ENCODE measurements at places on chromosomes 2 and 18.

- DNase-seq: no peak
Observed at GRCh38 chr2:240467659-240468302, 32.3 kb downstream of the GPC1 start.

- DNase-seq: no peak
Observed at GRCh38 chr2:48905696-48906095, 150.2 kb upstream of the LHCGR start.

GRCh38 chr2:207635468-207636200, 10.4 kb upstream of the METTL21A start:
- no peak for DNase-seq

DNA sequence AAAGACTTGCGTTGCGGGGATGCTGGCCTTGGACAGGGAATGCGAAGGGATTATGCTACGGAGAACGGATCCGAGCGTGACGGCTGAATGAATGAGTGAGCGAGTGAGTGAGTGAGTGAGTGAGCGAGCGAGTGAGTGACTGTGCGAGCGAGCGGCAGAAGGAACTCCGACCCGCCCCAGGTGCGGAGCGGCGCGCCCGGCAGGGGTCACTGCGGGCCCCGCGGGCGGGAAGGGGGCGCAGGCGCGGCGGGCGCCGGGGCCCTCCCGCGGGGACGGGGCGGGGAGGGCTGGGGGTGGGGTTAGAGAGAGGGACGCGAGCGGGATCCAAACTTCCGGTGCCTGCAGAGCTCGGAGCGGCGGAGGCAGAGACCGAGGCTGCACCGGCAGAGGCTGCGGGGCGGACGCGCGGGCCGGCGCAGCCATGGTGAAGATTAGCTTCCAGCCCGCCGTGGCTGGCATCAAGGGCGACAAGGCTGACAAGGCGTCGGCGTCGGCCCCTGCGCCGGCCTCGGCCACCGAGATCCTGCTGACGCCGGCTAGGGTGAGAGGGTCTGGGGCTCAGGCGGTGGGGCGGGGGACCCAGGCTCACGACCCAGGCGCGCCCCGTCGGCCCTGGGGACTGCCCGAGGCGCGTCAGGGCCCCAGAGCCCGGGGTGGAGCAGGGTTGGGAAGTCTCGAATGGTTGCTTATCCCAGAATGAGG, at the start of gene ITM2C:
Gene ITM2C, plus strand, starts transcription at position 338 of the 702 bp plus-strand sequence. Its CDS starts 84 bp downstream, at position 422.
- peak; percentile 71 for DNase-seq

DNA sequence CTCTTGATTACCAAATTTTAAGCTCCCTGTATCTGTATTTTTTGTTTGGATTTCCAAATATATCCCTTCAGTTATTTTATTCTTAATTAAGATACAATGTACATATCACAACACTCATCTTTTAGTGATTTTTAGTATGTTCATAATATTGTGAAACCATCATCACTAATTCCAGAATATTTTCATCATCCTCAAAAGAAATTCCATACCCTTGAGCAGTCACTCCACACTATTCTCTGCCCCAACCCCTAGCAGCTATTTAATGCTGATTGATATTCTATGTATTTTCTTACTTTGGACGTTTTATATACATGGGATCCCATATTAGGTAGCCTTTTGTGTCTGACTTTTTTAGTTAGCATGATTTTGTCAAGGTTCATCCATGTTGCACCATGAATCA, 127.4 kb upstream of the SLC8A1 start:
- no peak for DNase-seq

- no peak for DNase-seq
Observed at GRCh38 chr18:48589797-48590519, 51.1 kb downstream of the CTIF start.

DNA sequence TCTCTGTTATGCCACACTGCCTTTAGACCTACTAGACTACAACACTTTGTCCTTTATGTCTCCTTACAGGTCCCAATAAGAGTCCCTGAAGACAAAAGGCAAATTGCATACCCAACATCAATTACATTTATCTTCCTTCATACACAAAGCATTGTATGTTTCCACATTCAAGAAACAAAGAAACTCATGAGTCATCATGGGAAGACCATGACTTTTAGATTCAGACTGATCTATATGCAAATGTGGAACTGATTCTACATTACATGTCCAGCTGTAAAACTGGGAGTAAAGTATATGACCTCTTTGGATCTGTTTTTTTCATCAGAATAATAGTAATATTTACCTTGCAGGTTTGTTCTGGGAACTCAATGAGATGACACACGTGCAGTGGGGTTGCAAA, 25.2 kb upstream of the HNMT start:
- DNase-seq: no peak

DNA sequence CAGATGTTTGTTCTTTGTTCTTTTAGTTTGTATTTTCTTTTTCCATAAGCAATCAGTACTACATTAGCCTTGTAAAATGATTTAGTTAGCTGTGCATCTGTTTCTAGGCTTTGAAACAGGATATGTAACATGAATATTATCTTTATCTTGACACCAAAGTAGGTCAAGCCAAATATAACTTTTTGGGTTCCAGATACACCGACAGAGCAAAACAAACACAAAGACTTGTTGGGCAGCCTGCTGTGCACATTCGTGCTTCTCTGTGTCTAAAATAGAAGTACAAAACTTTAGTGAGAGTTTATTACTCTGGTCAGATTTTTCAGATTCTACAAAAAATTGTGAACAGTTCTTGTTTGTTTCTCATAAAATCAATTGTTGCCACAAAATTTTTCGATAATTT, 1059.3 kb upstream of the GYPC start:
- DNase-seq: no peak

GRCh38 chr2:21519821-21520220, 396.1 kb downstream of the TDRD15 start:
- DNase-seq: no peak

- DNase-seq: no peak
Observed at GRCh38 chr2:141929331-141930252, 201.2 kb downstream of the LRP1B start.

GRCh38 chr2:54551123-54551756, 95.1 kb downstream of the SPTBN1 start:
- DNase-seq: no peak

GRCh38 chr2:156585457-156585856, 149.3 kb downstream of the GPD2 start:
- no peak for DNase-seq

DNA sequence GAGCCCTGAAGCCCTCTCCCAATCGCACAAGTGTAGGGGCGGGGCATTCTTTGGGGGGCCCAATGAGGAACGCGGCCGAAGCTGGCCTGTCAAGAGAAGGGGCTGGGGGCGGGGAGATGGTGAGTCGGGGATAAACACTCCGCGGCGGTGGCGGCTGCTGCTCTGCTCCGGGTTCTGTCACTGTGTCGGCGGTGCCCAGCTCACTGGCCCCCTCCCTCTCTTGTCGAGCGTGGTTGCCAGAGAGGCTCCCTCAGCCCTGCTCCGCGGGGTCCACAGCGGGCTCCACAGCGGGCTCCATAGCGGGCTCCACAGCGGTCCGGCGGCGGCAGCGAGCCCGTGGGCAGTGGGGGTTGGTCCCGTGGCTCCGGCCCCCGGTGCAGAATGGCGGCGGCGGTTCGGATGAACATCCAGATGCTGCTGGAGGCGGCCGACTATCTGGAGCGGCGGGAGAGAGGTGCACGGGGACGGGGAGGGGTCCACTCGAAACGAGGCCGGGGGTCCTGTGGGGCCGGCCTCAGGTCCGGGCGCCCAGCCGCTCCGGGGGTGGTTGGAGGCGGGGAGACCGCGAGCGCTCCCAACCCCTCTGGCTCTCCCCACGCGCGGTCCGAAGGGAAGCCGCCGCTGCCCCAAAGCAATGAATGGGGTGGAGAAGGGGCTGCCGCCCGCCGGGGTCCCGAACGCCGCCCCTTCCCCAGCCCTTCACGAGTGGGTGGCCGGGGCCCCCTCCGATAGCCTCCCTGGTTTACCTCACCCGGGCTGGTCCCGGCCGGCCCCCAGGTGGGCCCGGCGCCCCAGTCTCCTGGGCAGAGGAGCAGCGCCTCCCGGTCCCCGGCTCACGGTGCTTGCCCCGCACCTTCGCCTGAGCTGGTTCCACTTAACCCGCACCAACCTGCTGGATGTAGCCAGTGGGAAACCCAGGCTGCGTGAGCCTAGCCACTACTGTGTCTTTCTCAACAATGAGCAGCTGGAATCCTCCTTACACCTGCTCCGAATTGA, at the start of gene MXD1:
Gene MXD1, plus strand, starts transcription at position 160 of the 996 bp plus-strand sequence. Its CDS starts 222 bp downstream, at position 382.
- DNase-seq: no peak

Measured in NCI-H2227 treated with DMSO at 0.1 percent for 48 hours (cell line).